ENCODE measurements at places on chromosomes 2 and 18. TPM values are rescaled to one million over a fixed set of nuclear protein-coding genes. Genes with fewer than 3 reads are reported as not detected.

DNA sequence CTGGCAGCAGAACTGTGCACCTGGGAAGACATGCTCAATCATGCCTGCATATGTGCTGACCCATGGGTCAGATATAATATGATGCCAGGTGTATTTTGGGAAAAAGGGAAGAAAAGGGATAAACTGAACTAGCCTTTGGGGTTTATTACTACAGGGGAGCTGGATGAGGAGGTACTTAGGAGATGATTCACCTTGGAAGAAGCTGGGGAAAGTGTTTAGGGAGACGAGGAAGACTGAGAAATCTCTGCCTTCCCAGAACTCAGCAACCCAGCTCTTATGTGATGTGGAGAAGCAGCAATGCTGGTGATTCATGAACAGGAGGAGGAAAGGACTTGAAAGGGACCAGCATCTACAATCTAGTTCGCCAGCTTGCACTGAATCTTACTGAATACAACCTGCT is 110.2 kb downstream of the BARD1 start:
- DNase-seq: no peak

DNA sequence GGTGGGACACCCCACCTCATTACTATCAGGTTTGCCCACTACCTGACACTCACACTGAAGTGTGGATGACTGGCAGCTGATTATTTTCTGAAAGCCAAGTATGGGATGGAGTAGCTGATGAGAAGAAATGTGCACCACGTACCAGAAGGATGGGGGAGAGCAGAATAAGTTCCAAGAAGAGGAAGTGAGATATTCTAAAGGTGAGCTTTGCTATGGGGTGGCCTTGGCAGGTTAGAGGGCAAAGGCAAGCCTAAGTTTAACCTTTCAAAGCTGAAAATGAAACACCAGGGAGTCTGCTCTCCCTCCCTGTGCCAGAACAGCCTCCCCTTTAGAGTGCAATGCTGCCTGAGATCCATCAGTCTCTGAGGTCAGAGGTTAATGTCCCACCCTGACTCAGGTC is 196.1 kb upstream of the OSR1 start:
- DNase-seq: no peak

DNA sequence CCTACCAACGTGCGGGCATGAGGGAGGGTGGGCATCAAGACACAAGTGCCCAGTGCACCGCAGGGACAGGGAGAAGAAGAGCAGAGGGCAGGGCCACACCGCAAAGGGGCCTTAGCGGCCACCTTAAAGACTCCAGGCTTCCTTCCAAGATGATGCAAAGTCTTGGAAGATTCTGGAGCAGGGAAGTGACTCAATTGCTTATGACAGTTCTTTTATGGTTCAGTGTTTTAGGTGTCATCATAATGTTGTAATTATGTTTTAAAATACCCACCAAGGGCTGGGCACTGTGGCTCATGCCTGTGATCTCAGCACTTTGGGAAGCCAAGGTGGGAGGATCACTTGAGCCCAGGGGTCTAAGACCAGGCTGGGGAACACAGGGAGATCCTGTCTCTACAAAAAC is 44.5 kb upstream of the SEMA4C start:
- DNase-seq: peak; percentile 27

CNOT11 gene
- total RNA-seq: 16.3 TPM

DHRS9 gene
- not detected for total RNA-seq

FBLN7 gene
- total RNA-seq: 0.99 TPM

GRCh38 chr2:226623587-226624368 is 175.8 kb downstream of the IRS1 start:
- peak; percentile 52 for DNase-seq

DNA sequence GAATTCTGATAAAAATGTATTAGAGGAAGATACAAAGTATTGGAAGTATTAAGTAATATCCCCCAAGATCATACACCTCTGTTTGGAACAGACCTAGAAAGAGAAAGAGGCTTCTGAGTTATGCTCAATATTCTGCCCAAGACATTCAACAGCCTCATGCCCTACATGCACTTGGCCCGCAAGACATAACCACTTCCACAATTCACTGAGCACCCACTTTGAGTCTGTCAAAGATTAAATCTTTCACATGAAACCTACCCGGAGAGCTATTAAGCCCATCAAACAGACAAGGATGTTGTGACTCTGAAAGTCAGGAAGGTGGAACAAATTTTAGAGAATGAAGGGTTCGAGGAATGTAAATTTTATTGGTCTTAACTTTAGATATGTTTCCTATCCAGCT is 344.7 kb upstream of the SYT4 start:
- no peak for DNase-seq

GRCh38 chr2:9310377-9310776 is 103.8 kb downstream of the ASAP2 start:
- peak; percentile 94 for DNase-seq

- no peak for DNase-seq
Measured at GRCh38 chr2:234306426-234307173, 190.3 kb downstream of the ARL4C start.
